ENCODE measurements at places on chromosomes 3 and 15. TPM values are rescaled to one million over a fixed set of nuclear protein-coding genes. Genes with fewer than 3 reads are reported as not detected.

COL7A1 gene
- total RNA-seq = 0.09 TPM

FES gene
- 41.3 TPM for total RNA-seq

FRMD5 gene
- total RNA-seq = 0.52 TPM

GOLGA8M gene
- 1.2 TPM for total RNA-seq

KIF15 gene
- 2.2 TPM for total RNA-seq

DNAJB8 gene
- not detected for total RNA-seq

KIF23 gene
- total RNA-seq = 5.3 TPM

Data from dermis lymphatic vessel endothelial cell (primary cell).